Muscle of arm (tissue), 14 donors: ENCODE measurements at places on chromosomes 11 and 22.
A peak's percentile ranks its signal among the peaks of the same experiment; 100 is the strongest.

DNA sequence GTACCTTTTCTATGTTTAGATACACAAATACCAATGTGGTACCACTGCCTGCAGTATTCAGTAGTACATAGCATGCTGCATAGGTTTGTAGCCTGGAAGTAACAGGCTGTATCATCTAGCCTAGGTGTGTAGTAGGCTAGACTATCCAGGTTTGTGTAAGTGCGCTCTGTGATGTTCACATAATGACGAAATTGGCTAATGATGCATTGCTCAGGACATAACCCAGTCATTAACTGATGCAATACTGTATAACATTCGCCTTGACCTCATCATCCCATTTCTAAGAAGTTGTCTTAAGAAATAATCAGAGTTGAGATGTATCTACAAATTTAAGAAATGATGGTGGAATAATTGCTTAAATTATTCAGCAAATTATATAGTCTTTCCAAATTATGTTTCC is 116.0 kb upstream of the TIMP3 start:
- DNase-seq, result no peak

DNA sequence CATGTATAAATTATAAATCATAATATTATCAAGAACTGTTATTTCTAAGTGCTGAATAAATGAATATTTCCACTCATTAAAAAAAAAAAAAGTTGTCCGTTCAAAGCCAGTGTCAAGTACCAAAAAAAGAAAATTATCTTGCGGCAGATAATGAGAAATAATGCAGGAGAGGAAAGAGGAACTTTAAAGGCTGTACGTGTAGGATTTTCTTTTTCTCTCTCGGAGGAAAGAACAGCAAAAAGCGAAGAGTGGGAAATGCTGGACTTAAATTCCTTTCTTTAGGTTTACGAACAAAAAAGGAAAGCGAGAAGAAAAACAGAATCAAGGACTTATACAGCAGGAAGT is 999 bp upstream of the CCDC83 start:
- no peak for DNase-seq

GRCh38 chr11:19602406-19602805 is 110.2 kb upstream of the NAV2 start:
- DNase-seq, result no peak

- DNase-seq, result no peak
Measured at GRCh38 chr11:87020336-87020735, 17.4 kb upstream of the TMEM135 start.

- DNase-seq, result no peak
Measured at GRCh38 chr11:117877120-117877784, 794 bp upstream of the FXYD6 start.

GRCh38 chr22:20904008-20904979 is 12.9 kb upstream of the CRKL start:
- no peak for DNase-seq

DNA sequence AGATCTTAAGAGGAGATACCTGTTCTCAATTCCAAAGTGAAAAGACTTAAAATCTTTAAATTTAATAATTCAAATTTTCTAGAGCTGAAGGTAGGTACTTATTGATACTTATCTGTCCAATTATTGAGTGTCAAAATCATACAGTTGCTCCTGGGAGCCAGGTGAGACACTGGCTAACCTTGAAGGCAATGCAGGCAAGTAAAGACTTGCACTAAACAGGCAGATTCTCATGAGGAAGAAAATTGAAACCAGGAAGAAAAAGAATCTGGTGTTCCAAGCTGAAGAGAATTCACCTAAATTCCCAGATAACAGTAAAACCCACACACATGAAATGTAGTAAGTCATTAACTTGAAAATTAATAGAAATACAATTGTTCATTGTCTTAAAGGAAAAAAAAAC is 30.3 kb downstream of the VSIG10L2 start:
- DNase-seq, result no peak

- peak; percentile 56 for DNase-seq
Measured at GRCh38 chr11:119368121-119369034, 13.1 kb downstream of the USP2 start.

GRCh38 chr22:49392247-49392646 is 435.4 kb downstream of the BRD1 start:
- DNase-seq, result no peak

DNA sequence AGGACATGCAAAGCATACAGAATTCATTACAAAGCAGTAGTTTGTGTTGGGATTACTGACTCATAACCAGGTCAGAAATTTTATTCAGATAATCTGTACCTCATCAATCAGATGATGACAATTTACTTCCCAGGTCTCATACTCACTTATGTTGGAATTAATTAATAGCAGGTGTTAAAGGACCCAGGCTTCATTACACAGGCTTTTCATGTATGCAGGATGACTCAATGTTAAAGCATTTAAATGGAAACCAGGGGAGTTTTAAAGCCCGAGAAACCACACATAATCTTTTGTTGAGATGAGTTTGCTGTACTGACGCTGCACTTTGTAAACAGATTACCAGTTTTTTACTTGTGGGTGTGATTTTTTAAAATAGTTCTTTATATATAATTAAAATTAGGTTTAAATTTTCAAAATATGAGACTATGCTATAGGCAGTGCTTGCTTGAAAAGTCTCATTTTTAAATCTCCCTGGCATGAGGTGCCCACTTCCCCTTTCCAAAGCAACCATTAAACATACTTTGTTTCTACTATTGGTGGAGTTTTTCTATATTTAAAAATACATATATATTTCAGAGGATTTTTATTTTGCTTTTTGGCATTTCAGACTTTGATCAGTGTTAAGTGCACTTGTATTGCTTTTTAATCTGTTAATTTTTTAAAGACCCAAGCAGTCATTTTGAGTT is 41.0 kb downstream of the CEP57 start:
- no peak for DNase-seq
